ENCODE measurements at places on chromosomes 6 and 20. TPM values are rescaled to one million over a fixed set of nuclear protein-coding genes. Genes with fewer than 3 reads are reported as not detected.

The GPSM3 gene
- 20.8 TPM for polyA plus RNA-seq

The PLCB4 gene
- 11.5 TPM for polyA plus RNA-seq

The TTK gene
- 28.1 TPM for polyA plus RNA-seq

The HLA-DPA1 gene
- polyA plus RNA-seq, result 41.0 TPM

The PRICKLE4 gene
- polyA plus RNA-seq, result 7.5 TPM

The NKX2-2 gene
- polyA plus RNA-seq, result 0.21 TPM

The ADGRF5 gene
- polyA plus RNA-seq, result 166 TPM

The VSTM2L gene
- polyA plus RNA-seq, result 5.9 TPM

The MYCT1 gene
- 39.7 TPM for polyA plus RNA-seq

The ANKRD66 gene
- polyA plus RNA-seq, result 2.3 TPM

DNA sequence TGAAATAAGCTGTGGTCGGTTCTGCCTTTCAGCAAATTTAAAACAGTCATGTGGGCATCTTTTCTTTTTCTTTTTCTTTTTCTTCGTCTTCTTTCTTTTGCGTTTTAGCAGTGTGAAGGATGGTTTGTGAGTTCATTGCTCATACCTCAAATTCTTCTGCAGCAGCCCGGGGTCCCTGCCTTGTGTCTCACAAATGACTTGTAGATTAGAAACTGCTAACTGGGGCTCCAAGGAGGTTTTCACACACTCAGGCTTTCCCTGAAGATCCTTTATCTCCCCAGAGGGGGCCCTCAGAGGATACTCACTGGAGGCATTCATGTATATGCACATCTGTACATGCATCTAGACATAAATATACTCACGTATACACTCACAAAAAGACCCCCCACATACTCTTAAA, 1.7 kb downstream of the SMOC2 start:
- DNase-seq, result no peak

- no peak for DNase-seq
Measured at GRCh38 chr6:49743429-49743828, 759 bp downstream of the CRISP3 start.

DNA sequence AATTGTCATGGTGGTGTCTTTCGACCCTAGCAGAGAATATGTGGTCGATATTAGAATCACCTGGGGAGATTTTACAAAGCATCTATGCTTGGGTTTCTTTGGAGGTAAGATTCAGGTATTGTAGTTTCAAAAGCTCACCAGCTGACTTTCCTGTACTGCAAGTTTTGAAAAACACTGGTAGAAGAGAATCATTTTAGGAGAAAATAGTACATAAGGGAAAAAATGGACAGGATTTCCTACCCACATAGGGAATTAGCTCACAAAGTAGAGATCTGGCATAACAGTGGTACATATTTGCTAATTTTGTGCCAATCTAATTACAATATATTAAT, 27.4 kb upstream of the ABT1 start:
- no peak for DNase-seq

DNA sequence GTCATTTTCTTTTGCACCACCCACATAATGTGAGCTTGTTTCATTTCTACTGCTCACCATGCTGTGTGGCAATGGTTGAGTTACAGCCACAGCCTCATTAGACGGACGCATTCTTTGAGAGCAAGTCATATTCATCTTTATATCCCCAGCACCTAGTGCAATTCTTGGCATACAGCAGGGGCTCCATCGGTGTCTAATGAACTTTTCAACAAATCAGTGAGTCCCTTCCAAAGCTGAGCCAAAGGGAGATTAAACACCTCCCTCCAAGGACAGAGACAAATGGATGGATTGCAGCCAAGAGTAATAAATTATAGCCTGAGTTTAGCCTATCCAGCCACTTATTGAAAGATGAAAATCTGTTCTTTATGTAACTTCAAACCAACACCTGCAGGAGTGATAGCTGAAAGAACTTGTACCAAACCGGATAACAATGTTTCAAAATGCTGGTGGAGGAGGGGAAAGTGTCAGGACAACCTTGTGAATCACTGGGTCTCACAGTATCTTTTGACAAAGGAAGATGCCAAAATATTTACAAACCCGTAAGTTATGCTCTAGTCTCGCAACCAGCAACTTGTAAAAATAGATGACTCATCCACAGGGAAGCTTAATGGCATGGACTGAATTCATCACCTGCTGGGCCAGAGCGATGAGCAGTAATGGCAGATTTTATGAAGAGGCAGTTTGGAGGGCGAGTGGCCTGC, 139.0 kb downstream of the PXDC1 start:
- no peak for DNase-seq

DNA sequence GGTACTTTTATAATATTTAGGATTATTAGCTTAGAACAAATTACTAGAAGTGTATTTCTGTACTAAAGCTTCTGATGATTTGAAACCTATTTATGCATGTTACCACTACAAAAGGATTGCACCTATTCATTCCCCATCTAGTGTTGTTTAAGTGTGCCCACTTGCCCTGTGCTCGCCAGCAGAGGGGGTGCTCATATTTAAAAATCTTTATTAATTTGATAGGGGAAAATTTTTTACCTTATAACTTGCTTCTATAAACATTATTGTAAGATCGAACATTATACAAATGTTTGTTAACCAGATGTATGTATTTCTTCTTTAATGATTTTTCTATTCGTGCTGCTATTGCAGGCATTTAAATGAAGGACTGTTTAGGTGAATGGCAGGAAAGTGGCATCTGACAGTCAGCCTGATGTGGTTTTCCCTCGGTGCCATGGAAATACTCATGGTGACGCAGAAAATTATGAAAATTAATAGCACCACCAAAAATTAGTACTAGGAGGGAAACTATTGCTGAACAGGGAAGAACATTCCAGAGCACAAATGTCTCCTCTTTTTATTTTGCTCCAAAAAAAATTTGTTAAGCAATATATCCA, 44.1 kb upstream of the FNDC1 start:
- no peak for DNase-seq

DNA sequence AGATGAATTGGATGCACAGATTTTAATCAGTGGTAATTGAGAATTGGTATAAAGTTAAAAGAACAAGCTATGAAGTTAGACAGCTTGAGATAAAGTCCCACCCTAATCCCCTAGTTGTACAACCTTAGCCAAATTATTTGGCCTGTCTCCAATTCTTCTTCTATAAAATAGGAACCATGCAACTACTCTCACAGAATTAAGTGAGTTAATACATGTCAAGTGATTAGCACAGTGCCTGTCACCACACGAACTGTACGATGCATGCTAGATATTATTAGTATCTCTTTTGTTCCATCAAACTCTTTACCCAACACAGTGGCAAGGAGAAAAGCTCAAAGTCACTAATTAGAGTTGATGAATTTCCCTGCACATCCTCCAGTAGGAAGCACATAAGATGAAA, 44.7 kb downstream of the MBOAT1 start:
- no peak for DNase-seq

GRCh38 chr6:121998631-121999030, 400.8 kb upstream of the HSF2 start:
- DNase-seq, result no peak

DNA sequence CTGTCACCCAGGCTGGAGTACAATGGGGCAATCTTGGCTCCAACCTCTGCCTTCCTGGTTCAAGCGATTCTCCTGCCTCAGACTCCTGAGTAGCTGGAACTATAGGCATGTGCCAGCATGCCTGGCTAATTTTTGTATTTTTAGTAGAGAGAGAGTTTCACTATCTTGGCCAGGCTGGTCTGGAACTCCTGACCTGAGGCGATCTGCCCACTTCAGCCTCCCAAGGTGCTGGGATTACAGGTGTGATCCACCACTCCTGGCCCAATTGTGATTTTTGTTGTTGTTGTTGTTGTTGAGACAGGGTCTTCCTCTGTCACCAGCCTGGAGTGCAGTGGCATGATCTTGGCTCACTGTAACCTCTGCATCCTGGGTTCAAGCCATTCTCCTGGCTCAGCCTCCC, 69.3 kb downstream of the CBFA2T2 start:
- no peak for DNase-seq

DNA sequence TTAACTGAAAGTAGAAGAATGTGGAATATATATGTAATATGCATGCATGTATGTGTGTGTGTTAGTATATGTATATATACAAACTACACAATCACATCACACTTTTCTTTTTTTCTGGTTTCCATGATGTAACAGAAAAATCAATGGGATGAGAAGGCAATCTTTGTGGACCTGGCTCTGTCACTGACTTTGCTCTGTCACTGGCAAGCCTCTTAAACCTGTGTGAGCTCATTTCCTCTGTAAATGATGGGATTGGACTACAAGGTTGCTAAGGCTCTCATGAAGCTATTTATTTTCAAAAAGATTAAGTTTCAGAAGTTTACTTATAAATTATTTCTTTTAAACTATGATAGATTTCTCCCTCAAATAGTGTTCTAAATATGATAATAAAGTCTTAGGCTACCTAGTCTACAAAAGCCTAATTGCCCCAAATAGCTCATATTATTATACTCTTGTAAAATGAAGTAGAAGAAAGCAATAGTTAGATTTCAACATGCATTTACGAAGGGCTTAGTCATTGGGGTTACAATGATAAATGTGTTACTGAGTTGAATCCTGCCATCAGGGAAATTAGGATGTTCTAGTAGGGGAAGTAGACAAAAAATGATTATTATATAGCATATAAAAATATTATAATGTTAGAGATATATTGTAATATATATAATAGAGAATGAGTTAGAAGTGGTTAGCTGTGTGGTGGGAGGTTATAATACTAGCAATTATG, 129.3 kb downstream of the AFG1L start:
- DNase-seq, result no peak

DNA sequence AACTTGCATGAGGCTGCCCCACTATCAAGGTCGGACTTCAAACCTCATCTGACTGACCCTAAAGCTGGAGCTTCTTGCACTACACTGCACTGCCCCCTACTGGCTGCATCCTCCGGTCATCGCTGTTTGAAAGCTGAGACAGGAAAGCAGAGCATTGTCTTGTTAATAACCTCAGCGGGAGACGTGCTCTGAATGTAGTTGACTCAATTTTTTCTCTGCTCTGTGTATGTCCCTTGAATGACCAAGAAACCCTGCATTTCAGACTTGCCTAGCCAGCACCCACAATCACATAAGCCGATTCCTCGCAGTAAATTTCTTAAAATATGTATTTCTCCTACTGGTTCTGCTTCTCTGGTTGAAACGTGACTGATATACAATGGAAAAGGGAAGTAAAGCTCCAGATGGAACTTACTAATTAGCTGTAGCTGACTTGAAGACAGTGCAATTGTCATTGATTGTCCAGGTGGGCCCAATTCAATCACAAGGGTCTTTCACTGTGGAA, 27.8 kb downstream of the TCF21 start:
- peak; percentile 87 for DNase-seq

DNA sequence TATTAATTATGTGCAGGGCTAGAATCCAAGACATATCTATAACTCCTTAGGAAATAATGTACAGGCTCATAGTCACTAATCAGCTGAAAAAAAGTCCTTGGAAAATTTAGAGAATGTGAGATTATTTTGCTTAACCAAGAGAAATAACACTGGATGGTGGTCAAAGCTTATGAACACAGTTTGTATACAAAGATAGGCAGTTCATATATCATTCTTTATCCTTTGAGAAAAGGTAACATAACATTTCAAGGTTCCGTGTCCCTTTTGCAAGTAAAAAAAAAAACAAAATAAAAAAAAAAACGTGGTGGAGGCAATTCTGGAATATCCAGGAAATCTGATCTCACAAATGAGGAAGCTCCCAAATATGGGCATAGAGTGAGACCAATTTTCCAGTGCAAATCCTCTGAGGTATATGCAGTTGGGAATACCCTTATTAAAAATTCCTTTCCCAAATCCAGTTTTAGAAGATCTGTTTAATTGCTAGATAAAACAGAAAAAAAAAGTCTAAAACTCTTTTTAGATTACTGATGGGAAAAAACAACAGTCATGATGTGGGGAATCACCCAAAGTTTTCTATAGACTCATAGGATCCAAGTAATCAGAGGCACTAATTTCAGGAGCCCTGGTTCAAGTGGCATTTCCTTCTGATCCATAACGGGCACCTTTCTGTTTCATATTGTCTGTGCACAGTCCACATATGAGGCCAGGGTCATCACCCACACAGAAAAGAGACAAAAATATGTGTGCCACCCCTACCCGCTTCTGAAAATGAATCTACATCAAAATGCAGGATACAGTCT, 17.7 kb upstream of the TNFAIP3 start:
- no peak for DNase-seq

DNA sequence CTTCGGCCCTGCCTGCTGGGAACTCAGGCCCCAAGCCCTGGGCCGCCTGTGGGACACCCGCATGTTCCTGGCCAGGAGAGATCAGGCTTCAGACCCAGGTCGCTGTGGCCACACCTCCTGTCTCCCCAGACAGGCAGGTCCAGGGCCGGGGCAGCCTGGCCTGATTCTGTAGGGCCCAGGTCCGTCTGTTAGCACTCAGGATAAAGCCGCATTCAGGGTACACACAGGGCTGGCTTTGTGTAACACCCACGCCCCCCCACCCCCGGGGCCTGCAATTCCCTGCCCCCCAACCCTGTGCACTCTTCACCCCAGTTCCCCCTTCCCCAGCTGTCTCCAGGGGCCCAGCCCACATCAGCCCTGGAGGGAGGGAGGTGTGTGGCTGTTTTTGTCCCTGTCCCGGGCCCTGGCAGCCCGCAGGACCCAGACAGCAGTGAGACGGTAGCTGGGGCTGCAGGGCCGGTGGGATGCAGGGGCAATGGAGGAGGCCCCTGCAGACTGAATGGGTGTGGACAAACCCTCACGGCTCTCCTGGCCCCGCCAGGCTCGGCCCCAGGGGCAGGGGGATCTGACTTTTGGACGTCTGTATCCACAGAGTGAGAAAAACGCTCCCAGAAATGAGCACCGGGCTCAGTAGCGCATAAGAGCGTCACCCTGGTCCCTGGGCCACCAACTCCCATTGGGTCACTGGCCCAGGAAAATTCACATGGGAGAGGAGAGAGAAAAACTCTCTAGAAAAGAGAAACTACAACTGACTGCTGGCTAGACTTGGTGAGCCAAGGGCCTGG, 42.4 kb upstream of the ZBP1 start:
- DNase-seq, result no peak

DNA sequence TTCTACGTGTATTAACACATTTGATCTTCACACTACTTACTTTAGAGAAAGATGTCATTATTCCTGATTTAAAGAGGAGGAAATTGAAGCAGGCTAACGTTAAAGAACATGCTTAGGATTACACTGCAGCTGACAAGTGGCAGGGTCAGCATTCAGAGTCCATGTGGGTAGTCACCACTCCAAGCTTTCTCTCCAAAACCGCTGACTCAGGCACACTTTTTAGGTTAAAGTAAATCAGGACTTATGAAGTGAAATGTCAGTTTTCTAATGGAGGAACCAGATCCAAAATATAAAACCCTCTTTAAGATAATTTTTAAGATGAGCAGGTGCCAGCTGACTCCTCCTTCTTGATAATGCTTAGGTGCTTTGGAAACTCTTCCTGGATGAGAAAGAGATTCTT, 75.4 kb downstream of the HTR1E start:
- DNase-seq, result no peak

- DNase-seq, result no peak
Measured at GRCh38 chr20:49228676-49229075, 9.5 kb downstream of the DDX27 start.
